Effector memory CD8-positive, alpha-beta T cell (primary cell): ENCODE measurements at places on chromosomes 7 and 10.

DNA sequence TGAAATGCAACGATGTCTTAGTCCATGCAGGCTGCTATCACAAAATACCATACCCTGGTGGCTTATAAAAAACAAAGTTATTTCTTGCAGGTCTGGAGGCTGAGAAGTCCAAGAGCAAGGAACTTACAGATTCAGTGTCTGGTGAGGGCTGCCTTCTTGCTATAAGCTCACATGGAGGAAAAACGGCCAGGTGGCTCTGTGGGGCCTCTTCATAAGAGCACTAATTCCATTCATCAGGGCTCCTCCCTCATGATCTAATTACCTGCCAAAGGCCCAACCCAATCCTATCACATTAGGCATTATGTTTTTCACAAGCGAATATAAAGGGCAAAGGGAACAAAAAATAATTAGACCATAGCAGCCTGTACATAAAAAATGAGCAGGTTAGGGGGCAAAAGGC lies 35.4 kb downstream of the PAPSS2 start:
- DNase-seq = no peak
- H3K27me3 ChIP-seq = peaks cover 8% of the 10 kb centered on the region
- no peak overlapping the region for H3K27ac ChIP-seq
- no peaks in the 10 kb centered on the region for H3K36me3 ChIP-seq
- no peaks in the 10 kb centered on the region for H3K4me1 ChIP-seq

- H3K27ac ChIP-seq = no peak overlapping the region
- DNase-seq = no peak
- no peak overlapping the region for H3K4me3 ChIP-seq
- no peaks in the 10 kb centered on the region for H3K4me1 ChIP-seq
Observed at GRCh38 chr10:25209618-25210017, 34.8 kb downstream of the GPR158 start.

DNA sequence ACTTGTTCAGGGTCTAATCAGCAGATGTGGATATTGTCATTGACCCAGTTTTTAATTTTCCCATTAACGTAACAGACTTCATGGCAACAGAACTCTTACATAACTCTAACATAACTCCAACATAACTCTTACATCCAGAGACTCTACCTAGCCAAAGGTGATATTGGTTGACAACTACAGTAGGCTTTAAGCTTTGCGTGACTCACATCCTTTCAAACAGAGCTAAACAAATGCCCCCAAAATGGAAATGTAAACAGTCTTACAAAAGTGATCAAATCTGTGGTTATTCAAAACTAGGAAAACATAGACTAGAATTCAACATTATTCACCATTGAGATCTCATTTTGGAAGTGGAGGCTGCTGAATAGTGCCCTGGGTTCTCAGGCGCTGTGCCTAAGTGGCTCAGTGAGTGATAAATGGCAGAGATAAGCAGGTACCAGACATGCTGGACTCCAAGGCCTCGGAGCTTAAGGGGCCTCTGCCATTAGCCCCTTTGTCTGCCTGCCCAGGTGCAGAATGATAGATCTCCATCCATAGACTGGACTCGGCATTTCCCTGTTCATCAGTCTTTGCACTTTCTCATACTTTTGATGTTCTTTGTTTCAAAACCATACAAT lies 34.3 kb upstream of the BTBD16 start:
- no peak overlapping the region for H3K27ac ChIP-seq
- no peaks in the 10 kb centered on the region for H3K4me1 ChIP-seq
- H3K36me3 ChIP-seq = no peaks in the 10 kb centered on the region
- no peak overlapping the region for H3K4me3 ChIP-seq

GRCh38 chr10:14588084-14588937 lies 186.4 kb downstream of the FAM107B start:
- no peaks in the 10 kb centered on the region for H3K27me3 ChIP-seq
- peak overlapping the region; percentile 80 for H3K4me3 ChIP-seq
- peaks cover 83% of the 10 kb centered on the region for H3K36me3 ChIP-seq
- DNase-seq = no peak
- peak overlapping the region; percentile 98 for H3K27ac ChIP-seq

- peaks cover 7% of the 10 kb centered on the region for H3K36me3 ChIP-seq
- no peak overlapping the region for H3K27ac ChIP-seq
- no peak for DNase-seq
Observed at GRCh38 chr7:96126382-96126781, 195.5 kb downstream of the SLC25A13 start.

DNA sequence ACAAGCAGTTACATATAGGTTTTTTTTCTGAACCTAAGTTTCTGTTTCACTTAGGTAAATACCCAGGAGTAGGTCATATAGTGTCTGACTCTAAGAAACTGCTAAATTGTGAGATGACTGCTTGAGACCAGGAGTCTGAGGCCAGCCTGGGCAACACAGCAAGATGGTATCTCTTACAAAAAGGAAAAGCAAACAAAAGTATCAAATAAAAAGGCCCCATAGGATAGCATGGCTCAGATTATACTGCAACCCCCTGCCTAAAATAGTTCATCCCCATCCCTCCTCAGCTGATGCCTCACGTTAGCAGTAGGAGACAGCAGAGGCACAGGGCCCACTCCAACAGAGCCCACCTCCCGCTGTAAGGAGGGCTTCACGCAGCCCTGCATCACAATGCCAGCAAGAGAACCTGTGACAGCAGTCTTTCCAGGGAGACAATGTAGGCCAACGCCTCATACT lies 90.3 kb downstream of the SRPK2 start:
- peaks cover 37% of the 10 kb centered on the region for H3K4me1 ChIP-seq
- DNase-seq = no peak
- peak overlapping the region; percentile 66 for H3K27ac ChIP-seq
- no peaks in the 10 kb centered on the region for H3K27me3 ChIP-seq
- peak overlapping the region; percentile 67 for H3K4me3 ChIP-seq

DNA sequence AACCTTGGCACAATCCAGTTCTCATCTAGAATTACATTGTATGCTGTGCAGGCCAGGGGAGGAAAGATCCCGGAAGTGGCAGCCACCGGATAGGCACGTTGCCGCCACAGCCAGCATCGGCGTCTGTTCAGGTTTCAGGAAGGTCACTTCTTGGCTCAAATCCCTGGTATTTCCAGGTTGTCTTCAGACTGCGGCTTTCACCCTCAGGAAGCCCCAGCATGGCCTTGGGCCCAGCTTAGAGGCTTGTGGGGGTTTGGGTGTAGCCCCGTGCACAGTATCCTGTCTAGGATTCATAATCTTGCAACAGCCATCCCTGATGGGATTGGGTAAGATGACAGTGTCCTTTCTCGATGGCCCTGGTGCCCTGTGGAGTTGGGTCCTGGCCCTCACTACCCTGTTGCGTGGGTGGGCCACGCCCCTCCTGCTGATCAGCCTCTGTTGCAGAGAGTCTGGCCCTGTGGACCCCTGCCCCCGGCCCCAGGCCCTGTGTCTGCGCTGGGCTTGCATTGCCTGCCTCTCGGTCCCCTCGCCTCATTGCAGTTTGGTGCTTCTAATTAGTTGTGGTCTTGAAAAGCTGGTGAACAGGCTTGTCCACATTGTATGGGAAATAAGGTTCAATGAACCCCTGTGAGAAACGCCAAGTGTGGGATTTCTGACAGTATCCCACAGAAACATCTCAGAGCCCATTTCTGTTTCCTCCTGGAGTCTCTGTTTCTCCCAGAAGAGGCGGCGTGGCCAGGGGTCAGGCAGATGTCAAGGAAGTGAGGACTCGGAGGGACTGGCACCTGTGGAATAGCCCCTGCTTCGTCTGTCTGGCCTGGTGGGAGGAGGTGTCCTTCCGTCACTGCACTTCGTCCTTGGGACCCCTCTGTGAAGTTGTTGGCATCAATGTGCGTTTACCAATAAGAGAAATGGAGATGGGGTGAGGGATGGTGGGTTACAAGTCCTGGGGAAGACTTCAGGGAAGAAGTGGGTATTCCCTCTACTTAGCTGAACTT lies 77.5 kb downstream of the MGMT start:
- H3K27ac ChIP-seq = no peak overlapping the region
- H3K4me3 ChIP-seq = no peak overlapping the region
- no peaks in the 10 kb centered on the region for H3K36me3 ChIP-seq
- H3K27me3 ChIP-seq = no peaks in the 10 kb centered on the region
- H3K4me1 ChIP-seq = peaks cover 3% of the 10 kb centered on the region

DNA sequence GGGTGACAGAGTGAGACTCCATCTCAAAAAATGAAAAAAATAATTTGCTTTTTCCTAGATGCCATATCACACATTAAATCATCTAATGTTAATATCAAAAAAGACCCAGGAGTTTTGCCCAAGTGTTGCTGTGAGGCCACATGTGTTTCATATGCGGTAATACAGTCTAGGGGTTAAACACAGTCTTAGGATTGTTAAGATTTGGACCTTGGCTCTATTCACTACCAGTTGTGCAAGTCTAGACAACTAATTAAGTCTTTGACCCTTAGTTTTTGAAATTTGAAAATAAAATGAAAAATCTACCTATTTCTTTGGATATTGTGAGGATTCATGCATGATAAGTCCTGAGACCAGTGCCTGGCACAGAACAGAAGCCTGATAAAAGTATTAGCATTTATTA lies 14.9 kb upstream of the MALRD1 start:
- no peak for DNase-seq
- H3K4me1 ChIP-seq = no peaks in the 10 kb centered on the region
- no peak overlapping the region for H3K27ac ChIP-seq
- no peaks in the 10 kb centered on the region for H3K36me3 ChIP-seq
- H3K4me3 ChIP-seq = no peak overlapping the region

GRCh38 chr7:88546808-88547207 lies 212.7 kb upstream of the ZNF804B start:
- no peak for DNase-seq
- no peak overlapping the region for H3K27ac ChIP-seq

GRCh38 chr10:35612385-35613106 lies 7.4 kb downstream of the GJD4 start:
- H3K4me1 ChIP-seq = no peaks in the 10 kb centered on the region
- no peak overlapping the region for H3K27ac ChIP-seq
- no peaks in the 10 kb centered on the region for H3K36me3 ChIP-seq
- no peak overlapping the region for H3K4me3 ChIP-seq
- DNase-seq = no peak
- peaks cover 31% of the 10 kb centered on the region for H3K27me3 ChIP-seq

DNA sequence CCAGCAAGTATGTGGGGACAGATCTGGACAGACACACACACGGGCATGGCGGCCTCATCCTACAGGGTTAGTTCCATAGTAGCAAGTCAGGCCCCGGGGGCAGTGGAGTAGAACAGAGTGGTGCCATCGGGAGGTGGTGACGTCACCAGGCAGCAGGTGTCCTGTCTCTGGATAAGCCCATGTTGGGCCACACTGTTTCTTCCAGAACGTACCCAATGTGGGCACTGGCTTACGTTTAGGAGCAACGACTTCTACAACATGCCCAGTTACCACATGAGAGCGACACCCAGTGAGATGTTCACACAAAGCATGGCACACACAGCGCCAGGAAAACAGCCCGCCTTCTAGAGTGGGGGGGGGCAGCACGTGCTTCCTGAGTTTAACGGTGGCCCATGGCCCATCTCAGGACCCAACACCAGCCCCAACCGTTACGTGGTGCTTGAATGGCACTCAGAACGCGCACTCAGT lies 67.8 kb downstream of the CTBP2 start:
- DNase-seq = no peak
- H3K27me3 ChIP-seq = peaks cover 6% of the 10 kb centered on the region
- no peak overlapping the region for H3K27ac ChIP-seq
- H3K36me3 ChIP-seq = no peaks in the 10 kb centered on the region
- peaks cover 5% of the 10 kb centered on the region for H3K4me1 ChIP-seq

DNA sequence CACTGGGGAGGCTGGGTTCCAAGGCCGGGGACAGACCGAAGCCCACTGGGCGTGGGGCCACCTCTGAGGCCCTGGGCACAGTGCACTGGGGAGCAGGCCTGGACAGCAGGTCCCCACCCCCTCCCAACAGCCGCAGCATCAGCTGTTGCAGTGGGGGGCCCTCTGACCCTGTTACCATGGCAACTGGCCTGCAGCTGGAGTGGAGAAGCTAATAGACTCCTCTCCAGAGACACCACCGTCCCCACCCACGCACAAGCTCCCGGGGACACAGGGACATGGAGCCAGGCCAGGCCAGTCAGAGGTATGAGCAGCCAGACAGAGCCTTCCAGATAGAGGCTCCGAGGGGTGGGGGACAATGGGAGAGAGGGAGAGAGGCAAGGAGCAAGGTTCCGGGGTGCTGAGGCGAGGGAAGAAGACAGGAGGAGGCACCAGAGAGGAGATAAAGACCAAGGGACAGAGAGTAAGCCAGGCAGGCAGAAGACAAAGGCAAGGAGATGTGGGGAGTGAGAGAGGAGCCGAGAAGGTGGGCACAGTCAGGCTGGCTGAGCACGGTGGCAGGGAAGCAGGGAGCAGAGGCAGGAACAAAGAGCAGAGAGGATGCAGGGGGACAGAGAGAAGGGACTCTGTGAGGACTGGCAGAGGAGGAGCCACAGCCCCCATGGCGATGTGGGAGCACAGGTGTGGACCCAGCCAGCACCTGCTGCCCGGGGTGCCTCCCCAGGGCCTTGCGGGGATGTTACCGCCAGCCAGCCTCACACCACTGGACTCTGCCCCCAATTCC lies 6.7 kb downstream of the KCNH2 start:
- DNase-seq = no peak
- H3K27me3 ChIP-seq = peaks cover 18% of the 10 kb centered on the region
- H3K4me1 ChIP-seq = peaks cover 9% of the 10 kb centered on the region
- H3K4me3 ChIP-seq = no peak overlapping the region
- peaks cover 8% of the 10 kb centered on the region for H3K36me3 ChIP-seq

DNA sequence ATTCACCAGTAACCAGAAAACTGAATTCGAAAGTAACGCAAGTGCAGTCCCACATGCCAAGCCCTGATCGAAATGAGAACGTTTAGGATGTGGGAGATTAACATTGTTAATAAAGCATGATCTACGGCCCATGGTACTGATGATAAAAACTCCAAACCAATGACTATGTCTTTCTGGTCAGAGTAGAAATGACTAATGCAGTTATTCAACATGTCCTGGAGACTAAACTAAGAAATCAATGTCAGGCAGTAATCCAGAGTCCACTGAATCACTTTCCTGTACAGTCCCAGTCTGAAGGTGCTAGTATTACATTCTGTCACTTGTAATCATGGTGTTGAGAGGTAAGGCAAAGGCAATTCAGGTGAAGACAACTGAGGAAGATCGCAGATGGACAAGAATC lies 14.4 kb downstream of the NPSR1 start:
- DNase-seq = no peak
- H3K36me3 ChIP-seq = no peaks in the 10 kb centered on the region
- H3K4me3 ChIP-seq = no peak overlapping the region
- no peaks in the 10 kb centered on the region for H3K27me3 ChIP-seq

DNA sequence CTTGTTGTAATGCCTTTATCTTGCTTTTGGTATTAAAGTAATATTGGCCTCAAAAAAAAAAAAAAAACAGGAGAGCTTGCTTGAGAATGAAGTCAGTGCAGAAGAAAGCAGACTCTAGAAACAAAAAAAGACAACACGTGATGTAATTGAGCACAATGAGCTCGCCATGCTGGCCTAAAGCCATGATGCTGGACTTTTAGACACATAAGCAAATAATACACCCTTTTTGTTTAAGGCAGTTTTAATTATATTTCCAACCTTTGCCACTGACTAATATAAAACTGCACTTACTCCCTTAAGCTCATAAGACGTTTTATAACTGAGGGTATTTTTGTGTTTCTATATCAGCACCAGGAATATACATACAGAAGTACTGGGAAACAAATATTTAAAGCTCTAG lies 798.3 kb downstream of the KCNMA1 start:
- H3K36me3 ChIP-seq = no peaks in the 10 kb centered on the region
- DNase-seq = no peak
- H3K27me3 ChIP-seq = no peaks in the 10 kb centered on the region
- H3K27ac ChIP-seq = no peak overlapping the region
- no peak overlapping the region for H3K4me3 ChIP-seq

GRCh38 chr7:36165059-36165458 lies 12.0 kb downstream of the EEPD1 start:
- no peak overlapping the region for H3K4me3 ChIP-seq
- no peaks in the 10 kb centered on the region for H3K27me3 ChIP-seq
- peaks cover 3% of the 10 kb centered on the region for H3K4me1 ChIP-seq
- no peak for DNase-seq
- peaks cover 8% of the 10 kb centered on the region for H3K36me3 ChIP-seq
